Myocyte (in vitro differentiated cells): ENCODE measurements at places on chromosomes 1 and 21. TPM values are rescaled to one million over a fixed set of nuclear protein-coding genes. Genes with fewer than 3 reads are reported as not detected.

Gene PLA2G2D
- not detected in 2 replicates for total RNA-seq

- DNase-seq = no peak
These were observed 357.1 kb upstream of the POU3F1 start for GRCh38 chr1:38403667-38404066.

Gene CHIT1
- 5.0 and 7.7 TPM in 2 replicates for total RNA-seq

Gene OR6N1
- total RNA-seq = not detected in 2 replicates

GRCh38 chr1:87203904-87204303, 124.8 kb upstream of the LMO4 start:
- DNase-seq = no peak

- DNase-seq = no peak
These were observed 6.7 kb downstream of the ADIPOR1 start for GRCh38 chr1:202951437-202951836.

Gene TNNT2
- total RNA-seq = 3,022 and 4,635 TPM in 2 replicates

DNA sequence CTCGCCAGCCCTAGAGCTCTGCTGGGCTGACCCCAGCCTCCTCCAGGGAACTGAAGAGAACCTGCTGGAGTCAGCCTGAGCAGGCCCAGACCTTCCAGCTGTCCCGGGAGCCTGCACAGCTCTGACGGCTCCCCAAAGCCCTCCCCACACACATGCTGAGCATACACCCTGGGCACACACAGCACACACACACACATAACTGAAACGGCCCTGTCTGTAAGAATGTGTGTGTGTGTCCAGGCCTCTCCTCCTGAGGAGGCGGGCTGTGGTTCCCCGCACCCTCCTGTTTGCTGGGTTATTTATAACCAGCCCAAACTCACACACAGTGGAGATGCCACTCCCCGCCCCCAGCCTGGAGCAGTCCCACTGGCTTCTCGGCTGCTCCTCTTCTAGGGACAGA, 20.2 kb downstream of the SDC3 start:
- peak; percentile 97 for DNase-seq

DNA sequence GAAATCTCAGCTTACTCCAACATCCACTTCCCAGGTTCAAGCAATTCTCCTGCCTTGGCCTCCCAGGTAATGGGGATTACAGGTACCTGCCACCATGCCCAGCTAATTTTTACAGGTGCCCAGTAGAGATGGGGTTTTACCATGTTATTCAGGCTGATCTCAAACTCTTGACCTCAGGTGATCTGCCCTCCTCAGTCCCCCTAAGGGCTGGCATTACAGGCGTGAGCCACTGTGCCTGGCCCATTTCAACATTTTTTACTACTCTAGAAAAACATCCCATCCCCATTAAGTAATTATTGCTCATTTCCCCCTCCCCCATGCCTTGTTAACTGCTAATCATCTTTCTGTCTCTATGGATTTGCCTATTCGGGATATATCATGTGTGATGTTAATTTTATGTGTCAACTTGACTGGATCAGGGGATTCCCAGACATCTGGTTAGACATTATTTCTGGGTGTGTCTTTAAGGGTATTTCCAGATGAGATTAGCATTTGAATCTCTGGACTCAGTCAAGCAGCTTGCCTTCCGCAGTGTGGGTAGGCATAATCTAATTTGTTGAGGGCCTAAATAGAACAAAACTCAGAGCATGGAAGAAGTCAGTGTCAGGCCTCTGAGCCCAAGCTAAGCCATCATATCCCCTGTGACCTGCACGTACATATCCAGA, 33.0 kb upstream of the ZBTB8B start:
- no peak for DNase-seq

Gene FAM72A
- 0.21 and 2.5 TPM in 2 replicates for total RNA-seq

GRCh38 chr1:119475866-119476439, 31.1 kb upstream of the HSD3B1 start:
- peak; percentile 47 for DNase-seq

Gene FCRLA
- total RNA-seq = 0.68 and 1.5 TPM in 2 replicates

- no peak for DNase-seq
These were observed 24.5 kb downstream of the NUCKS1 start for GRCh38 chr1:205725514-205725913.

Gene ACTN2
- total RNA-seq = 178 and 220 TPM in 2 replicates
